ENCODE measurements at places on chromosomes 16 and 17.
A peak's percentile ranks its signal among the peaks of the same experiment; 100 is the strongest.

DNA sequence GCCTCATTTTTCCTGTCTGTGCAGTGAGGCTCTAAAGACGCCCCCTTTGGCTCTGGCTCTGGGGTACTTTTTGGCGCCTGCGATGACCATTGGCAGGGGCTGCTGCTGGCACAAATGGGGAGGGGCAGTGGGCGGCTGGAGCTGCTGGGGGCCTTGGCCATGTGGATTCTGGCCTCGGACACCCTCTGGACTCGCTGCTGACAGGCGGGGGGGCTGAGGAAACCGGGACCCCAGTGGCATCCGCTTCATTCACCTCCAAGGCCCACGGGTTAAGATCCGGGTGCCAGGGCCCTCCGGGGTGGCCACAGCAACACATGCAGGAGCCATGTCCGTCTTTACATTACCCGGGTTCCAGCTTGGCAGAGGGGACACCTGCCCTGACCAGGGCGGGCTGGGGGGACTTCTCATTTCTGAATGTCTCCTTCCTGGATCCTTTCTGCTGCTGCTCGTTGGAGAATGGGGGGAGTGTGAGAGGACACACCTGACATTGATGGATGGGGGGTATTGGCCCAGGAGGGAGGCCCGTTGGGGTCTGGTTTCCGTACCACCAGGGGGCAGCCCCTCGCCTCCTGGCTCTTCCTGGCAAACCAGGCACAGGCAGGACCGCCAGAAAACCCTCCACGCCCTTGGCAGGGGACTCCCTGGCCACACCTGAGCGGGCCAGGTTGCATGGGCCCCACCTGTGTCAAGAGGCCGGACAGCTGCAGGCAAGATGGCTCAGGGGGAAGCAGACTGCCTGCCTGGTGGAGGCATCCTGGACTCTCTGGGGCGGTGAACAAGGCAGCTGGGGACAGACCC is 21.8 kb downstream of the GSE1 start:
- no peak for DNase-seq

GRCh38 chr17:2390199-2390836 is 10.5 kb downstream of the MNT start:
- DNase-seq: no peak

- DNase-seq: peak; percentile 7
Measured at GRCh38 chr17:31533546-31534155, 142.2 kb downstream of the RAB11FIP4 start.

- DNase-seq: no peak
Measured at GRCh38 chr16:1338119-1338730, 4.8 kb downstream of the BAIAP3 start.

DNA sequence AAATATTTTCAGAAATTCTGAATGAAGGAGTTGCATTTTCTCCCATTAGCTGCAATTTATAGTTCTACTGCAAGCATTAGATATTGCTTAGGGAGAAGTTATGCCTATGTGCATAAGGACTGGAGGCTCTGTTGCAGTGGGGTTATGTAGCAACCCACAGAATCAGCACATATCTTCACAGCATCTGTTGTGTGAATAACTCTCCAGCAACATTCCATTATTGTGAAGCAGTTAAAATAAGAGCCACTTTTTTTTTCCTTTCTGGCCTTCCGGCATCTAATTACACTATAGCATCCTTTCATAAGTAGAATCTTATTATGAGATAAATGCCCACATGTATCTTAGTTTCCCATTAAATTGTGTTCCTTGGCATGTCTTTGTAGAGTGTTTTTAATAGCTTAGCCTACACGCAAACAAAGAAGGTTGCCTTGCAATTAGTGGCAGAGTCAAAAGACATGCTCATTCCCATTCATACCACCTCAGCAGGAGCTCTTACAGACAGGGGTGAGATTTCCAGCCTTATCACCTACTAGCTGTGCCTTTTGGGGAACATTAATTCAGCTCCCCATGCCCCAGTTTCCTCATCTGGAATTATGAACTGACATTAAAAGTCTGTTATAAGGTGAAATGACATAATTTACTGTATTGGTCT is 596.0 kb upstream of the GOT2 start:
- DNase-seq: no peak

DNA sequence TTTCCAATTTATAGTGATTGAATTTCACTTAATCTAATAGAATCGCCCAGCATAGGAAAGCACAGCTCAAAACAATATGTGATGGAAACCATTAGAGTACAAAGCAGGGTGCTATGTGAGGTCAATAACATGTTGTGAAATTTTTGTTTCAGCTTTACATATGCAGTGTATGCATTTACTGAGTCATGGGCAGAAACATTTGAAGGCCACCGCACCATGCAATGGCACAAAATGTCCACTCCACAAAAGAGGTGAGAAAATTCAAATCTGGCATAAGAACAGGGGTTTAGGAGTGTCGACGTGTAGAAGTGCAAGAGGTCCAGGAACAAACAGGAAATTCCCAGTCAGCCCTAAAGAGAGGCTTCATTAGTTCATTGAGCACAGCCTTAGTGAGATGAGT is 131.2 kb downstream of the ANKFN1 start:
- no peak for DNase-seq

DNA sequence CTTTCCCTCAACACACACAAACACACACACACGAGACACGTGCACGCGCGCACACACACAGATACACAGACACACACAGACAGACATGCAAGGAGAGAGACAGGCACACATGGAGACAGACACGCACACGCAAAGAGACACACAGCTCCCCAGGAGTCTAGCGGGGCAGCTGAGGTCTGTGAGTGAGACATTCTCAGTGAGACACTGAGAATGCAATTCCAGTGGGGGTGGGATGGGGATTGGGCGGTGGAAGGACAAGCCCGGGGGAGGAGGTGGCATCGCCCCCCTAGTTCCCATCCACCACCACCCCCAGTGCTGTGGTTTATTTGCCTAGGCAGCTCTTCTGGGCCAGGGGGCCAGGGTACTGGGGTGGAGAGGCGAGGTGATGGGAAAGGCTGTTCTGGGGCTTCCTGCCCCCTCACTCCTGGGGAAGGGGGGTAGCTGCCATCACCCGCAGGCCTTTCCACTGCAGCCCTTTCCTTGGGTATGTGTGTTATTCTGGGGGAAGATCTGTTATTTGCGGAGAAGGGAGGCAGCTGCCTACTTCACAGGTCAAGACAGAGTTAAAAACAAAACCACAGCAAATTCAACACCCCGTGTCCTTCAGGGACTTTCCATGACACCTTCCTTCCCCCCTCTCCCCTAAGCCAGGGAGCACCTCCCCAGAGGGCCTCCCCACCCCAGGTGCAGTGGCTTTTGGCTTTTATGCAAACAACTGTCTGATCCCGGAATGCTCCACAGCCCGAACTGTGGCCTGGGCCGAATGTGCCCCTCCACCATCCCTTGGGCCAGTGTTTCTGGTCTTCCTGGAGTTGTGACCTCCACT is 18.0 kb downstream of the GRB7 start:
- DNase-seq: no peak

- no peak for DNase-seq
Measured at GRCh38 chr16:1746693-1747195, 24.6 kb downstream of the NME3 start.

DNA sequence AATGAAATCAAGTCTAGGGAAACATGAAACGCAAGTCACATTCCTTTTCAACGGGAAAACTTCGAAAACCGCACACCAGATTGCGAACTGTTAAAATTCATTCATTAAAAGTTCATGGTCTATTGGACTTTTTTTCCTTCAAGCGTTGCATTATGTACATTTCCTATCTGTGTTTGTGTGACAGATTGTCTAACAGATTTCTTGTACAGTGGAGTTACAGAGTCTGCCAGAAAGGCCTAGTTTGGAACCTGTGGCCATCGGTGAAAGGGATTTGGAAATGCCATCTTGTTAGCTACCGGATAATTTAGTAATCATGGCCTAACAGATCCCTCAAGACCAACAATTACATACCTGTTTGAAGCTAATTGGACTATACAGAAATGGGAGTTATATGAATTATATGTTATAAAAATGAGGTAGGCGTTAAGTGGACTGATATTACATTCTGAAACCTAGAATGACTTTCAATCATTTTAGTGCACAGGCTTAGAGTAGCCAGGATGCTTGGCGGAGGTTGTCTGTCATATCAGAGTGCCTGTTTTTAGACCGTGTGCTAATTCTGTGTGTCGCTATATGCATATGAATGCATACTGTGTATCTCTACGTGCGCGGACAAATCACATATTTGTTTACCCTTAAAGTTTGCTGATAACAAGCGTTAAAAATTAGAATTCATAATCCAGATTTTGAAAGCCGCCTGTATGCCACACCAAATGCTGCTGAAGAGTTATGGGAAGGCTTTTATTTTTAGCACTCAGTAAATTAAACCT is 885.4 kb upstream of the RBFOX1 start:
- no peak for DNase-seq

- no peak for DNase-seq
Measured at GRCh38 chr17:77215281-77215680, 74.5 kb downstream of the SEC14L1 start.

DNA sequence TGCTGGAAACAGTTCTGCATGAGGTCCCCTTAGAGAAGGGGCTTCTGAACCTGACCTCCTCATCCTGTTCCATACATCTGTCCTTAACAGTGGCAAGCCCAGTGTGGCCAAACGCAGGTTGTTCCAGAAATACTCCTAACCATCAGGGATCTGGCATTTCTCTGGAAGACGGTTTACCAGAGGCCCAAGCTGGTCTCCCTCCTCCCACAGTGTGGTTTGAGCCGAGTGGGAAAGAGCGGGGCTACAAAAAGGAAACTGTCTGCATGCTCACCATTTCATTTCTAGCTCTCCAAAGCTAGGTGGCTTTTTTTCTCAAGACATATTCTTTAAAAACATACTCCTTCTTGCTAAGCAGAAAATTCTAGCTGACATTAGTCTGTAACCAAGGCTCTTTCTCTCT is 6.0 kb downstream of the MXRA7 start:
- no peak for DNase-seq

DNA sequence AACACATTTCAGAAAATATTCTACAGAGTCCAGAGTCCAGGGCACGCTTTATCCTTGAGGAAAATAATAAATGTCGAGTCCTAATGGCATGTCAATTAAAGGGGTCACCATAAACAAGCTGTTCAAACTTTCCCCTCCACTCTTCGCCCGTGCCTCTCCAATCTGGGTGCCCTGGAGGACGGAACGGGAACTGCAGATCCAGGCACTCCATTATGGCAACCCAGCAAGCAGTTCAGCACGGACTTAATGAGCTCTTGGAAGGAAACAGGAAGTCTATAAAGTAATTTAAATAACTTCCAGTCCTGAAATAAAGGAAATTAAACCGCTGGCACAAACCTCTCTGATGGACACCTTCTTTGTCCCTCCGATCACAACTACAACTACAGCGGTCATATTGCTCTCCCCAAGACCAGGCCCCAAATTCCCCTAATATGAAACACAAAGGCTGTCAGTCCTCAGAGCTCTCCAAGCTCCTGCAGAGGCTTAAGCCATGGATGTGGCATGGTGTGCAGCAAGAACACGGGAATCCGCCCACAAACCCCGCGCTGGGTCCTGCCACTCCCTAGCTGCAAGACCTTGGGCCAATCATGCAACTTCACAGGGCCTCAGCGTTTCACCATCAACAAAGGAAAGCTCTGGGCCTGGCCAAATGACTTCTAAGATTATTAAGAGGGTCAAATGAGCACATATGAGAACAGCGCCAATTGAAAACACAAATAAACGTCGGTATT is 52.6 kb downstream of the ZFHX3 start:
- DNase-seq: no peak

- no peak for DNase-seq
Measured at GRCh38 chr16:72287649-72288048, 115.7 kb upstream of the PMFBP1 start.

GRCh38 chr17:4836221-4836620 is 3.1 kb downstream of the MINK1 start:
- no peak for DNase-seq

DNA sequence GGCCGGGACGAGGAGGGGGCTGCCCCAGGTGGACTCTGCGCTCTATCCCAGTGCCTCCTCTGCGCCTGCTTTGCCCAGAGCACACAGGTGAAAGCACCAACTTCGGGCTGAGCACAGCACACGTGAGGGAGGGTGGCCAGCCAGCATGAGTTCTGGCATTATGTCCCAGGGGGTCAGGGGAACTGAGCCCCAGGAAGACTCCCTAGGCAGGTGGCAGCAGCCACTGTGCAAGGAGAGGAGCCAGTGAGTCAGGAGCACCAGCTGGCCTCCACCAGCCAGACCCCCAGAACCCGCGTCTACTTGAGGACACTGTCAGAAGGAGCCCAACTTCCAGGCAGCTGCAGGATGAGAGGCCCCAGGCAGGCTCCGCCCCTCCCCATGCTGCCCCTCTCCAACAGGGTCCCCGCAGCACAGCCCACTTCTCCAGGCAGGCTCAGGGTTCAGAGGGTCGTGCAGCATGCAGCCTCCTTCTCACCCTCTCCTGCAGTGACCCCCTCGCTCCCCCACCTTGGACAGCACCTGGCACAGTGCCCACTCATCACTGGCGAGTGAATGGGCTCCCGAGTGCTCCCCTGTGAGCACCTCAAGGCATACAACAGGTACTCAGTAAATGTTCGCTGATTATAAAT is 44.2 kb upstream of the RASD1 start:
- no peak for DNase-seq

DNA sequence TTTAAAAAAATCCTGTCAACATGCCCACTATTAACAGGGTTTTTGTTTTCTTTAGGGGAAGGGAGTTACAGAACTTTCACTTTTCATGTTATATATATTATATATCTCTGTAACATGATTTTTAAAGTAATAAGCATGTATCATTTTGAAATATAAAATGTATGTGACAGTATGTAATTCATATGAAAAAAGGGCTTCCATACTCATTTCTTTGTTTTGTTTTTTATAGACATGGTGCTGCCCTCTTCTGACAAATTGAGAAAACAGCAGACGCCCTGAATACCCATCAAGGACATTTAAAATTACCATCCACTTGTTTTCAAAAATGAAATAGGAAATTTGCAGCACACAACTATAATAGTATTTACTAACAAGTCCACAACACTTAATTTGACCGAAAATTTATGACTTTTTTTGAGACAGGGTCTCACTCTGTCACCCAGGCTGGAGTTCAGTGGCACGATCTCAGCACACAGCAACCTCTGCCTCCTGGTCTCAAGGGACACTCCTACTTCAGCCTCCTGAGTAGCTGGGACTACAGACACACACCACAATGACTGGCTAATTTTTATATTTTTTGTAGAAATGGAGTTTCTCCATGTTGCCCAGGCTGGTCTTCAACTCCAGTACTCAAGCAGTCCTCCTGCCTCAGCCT is 30.4 kb downstream of the CFDP1 start:
- peak; percentile 15 for DNase-seq

DNA sequence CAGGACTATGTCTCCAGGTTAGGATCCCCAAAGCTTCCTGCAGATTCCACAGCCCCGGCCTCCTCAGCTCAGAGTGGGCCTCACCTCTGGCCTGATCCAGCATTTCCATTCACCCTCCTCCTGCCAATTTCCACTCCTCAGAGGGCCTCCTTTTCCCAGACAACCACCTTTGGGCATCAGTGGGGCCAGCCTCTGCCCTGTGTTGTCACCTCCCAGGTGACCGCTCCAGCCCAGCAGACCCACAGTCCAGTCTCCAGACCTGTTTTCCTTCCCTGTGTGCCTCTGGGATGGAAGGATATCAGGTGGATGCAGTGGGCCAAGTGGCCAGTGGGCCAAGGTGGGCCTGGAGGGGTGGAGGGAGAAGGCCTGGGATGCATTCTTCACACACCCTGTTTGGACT is 32.7 kb downstream of the B9D1 start:
- no peak for DNase-seq

GRCh38 chr17:56842577-56842976 is 8.6 kb downstream of the DGKE start:
- DNase-seq: no peak
